GF-D8 (cell line): ENCODE measurements at places on chromosomes 16 and 17.

DNA sequence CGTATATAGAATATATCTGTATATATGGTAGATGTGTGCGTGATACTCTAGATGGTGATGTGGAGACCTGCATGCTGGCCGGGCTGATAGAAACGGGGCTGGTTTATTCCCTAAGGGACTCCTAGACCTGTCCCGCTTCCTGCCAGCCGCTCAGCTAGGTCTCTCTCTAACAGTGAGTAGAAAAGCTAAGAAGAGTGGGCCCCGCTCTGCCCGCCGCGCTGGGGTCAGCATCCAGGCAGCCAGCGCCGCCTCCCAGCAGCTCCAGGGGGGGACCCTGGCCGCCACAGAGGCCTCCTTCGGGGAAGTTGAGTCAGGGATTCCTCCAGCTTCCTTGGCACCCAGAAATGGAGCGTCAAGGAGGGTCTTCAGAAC is 9.4 kb downstream of the CYGB start:
- DNase-seq = no peak

GRCh38 chr17:74522381-74523105 is 8.7 kb downstream of the CD300LB start:
- DNase-seq = no peak

DNA sequence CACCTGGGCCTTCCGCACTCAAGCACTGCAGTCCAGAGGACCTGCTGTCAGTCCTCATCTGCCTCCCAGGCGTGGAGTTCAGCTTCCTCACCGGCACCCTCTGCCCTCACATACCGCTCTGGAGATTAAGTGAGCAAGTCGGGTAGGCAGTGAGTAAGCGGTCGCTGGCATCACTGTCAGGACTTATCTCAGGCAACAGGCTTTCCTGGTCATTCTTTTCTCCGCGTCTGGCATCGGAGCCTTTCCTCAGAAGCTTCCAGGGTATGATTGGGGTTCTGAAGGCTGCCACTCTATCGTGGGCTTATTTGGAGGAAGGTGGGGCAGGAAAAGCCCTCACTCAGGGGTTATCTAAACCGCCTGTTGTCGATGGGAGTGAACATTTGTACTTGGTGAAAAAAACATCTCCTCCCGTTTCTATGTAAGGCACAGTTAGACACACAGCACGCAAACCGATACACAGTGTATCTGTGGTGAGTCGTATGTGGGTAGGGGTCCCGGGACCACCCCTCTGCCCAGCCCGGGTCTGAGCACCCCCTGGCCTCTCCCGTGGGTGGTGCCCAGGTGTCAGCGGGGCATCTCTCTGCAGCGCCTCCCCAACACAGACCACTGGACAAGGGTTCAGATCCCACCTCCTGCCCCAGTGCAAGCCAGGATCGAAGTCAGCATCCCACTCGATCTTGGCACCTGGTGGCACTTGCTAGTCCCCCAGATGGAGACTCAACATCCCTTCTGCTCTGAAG is 92.5 kb upstream of the PLCG2 start:
- no peak for DNase-seq

DNA sequence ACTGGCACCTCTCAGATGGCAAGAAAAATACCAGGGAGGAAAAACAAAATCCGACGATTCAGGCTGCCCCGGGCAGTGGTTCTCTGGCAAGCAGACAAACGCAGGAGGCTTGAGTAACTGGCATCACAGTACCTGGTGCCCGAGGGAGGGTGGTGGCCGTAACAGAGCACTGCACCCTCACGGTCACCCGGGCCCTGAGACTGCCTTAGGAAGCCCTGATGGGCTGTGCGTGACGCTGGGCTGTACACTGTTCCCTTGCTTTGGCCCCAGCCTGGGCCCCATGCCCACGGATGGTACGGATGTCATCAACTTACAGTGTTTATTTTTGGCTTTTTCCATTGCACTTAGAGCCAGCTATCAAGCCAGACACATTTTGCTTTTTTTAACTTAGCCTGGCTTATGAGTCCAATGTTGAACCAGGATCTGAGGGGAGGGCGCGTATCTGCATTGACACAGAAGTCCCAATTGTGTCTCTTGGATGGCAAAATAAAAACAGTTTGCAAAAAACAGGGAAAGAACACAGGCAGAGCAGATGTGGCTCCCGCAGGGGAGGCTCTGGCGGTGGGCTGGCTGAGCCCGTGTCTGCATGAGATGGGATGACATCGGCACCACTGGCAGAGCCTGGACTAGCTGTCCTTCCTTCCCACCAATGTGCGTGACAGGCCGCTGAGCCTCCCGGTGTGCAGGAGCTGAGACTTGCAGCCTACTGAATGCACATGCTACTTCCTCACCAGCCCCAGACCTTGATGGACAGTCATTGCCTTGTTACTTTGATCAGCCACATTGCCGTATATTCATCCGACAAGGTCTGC is 287.7 kb downstream of the FOXL1 start:
- no peak for DNase-seq

- no peak for DNase-seq
These were observed 209.3 kb downstream of the FTO start for GRCh38 chr16:53913099-53913870.

GRCh38 chr17:73984941-73985340 is 218.5 kb upstream of the RPL38 start:
- DNase-seq = no peak

- DNase-seq = peak; percentile 30
These were observed 584 bp upstream of the STAT5B start for GRCh38 chr17:42276609-42277341.

DNA sequence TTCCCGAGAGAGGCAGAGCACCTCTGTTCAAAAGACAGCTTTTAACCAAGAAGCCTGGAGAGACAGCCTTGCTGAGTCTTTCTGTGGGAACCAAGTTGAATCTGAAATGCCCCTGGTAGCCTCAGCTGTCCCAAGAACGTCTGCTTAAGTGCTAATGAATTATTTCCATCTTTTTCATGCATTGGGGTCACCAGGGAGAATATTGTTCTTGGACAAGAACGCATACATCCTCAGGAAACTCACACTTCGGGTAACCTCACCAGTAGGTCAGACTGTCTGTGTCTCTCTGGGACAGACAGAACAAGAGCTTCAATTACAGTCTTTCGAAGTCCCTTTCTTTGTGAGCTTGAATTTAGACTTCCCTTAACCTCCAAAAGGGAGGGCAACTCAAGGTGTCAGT is 134.6 kb upstream of the ADAMTS18 start:
- DNase-seq = no peak

DNA sequence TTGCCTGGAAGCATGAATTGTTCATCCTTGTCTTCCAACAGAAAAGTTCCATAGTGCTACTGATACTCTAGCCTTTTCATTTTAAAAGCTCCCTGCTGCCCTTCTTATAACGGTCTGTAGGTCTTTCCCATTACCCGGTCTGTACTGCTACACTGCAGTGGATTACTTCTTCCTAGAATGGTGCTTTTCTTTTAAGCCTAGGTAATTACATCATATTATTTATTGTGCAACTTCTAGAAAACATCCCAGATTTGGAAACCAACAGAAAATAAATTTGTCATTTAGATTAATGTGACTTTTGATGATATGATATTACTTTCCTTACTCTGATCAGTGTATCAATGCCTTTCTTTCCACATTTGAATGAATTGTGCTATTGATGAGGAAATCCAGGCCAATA is 199.4 kb downstream of the TANC2 start:
- DNase-seq = no peak

- no peak for DNase-seq
These were observed 293.8 kb downstream of the FOXL1 start for GRCh38 chr16:86872131-86872530.

GRCh38 chr16:54633943-54634362 is 296.7 kb upstream of the IRX5 start:
- DNase-seq = no peak

- DNase-seq = no peak
These were observed 15.2 kb downstream of the ADAD2 start for GRCh38 chr16:84205976-84206691.

GRCh38 chr16:85584267-85584666 is 28.9 kb upstream of the GSE1 start:
- no peak for DNase-seq

- DNase-seq = no peak
These were observed 56.7 kb downstream of the ZFHX3 start for GRCh38 chr16:72991211-72991610.

- DNase-seq = peak; percentile 9
These were observed 78.4 kb downstream of the ABCC1 start for GRCh38 chr16:16027728-16028310.

GRCh38 chr17:57422574-57423164 is 166.3 kb downstream of the MSI2 start:
- DNase-seq = no peak

DNA sequence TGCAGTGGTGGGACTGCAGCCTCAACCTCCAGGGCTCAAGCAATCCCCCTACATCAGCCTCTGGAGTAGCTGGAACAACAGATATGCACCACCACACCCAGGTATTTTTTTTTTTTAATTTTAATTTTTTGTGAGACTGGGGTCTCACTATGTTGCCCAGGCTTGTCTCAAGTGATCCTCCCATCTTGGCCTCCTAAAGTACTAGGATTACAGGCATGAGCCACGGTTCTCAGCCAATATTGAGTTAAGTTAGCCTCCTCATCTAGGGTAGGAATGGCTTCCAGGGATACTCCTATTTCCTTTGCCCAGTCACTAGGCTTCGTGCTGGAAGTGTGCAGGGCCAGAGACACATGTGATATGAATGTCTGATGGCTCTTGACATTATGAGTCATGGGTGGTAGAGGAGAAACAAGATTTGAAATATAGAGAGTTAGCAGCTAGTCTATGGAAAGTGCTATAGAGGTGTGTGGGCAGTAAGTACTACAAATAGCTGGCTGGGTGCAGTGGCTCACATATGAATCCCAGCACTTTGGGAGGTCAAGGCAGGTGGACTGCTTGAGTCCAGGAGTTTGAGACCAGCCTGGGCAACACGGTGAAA is 8.0 kb upstream of the HES7 start:
- no peak for DNase-seq

DNA sequence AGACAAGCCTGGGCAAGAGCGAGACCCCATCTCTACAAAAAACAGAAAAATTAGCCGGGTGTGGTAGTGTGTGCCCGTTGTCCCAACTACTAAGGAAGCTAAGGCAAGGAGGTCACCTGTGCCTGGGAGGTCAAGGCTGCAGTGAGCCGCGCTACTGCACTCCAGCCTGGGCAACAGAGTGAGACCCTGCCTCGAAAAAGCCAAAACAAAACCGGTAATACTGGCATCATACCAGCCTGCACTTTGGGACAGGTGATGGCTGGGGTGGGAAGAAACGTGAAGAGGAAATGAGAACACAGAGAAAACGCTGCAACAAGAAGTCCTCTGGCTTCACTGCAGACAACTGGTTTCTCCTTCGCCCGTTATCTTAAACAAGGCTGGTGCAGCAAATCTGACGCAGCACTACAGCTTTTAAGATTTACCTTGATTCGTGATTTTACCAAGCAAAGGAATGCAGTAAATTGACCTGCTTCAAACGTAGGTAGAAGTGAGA is 725 bp upstream of the CASC3 start:
- no peak for DNase-seq

GRCh38 chr16:50323335-50324011 is 45.3 kb downstream of the BRD7 start:
- DNase-seq = peak; percentile 3

GRCh38 chr17:80946449-80946848 is 45.2 kb upstream of the CHMP6 start:
- DNase-seq = no peak

DNA sequence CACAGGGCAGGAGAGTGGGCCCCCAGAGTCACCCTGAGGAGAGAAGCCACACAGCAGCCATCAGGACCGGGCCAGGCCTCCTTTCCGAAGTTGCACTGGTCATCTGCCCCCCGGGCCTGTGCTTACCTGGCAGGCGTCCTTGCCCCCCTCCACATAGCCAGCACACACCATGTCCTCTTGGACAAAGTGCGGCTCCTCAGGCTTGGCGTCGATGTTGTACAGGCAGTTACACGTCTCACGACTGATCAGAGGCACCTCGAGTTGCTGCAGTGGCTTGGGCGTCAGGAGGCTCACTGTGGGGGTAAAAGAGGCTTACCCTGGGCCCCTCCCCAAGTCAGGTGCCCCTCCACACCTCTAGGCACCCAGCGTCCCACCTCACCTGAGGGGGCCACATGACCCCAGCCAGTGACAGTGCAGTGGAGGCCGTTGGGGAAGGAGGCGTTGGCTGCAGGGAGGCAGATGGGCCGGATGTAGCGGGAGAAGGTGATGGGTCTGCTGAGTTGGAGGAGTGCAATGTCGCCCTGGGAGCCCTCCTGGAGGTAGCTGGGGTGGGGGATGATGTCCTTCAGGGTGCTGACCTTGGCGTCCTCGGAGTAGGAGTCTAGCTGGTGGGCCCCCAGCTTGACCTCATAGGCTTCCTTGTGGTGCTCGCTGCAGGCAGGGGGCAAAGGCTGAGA is 3.1 kb downstream of the PRSS8 start:
- DNase-seq = no peak

DNA sequence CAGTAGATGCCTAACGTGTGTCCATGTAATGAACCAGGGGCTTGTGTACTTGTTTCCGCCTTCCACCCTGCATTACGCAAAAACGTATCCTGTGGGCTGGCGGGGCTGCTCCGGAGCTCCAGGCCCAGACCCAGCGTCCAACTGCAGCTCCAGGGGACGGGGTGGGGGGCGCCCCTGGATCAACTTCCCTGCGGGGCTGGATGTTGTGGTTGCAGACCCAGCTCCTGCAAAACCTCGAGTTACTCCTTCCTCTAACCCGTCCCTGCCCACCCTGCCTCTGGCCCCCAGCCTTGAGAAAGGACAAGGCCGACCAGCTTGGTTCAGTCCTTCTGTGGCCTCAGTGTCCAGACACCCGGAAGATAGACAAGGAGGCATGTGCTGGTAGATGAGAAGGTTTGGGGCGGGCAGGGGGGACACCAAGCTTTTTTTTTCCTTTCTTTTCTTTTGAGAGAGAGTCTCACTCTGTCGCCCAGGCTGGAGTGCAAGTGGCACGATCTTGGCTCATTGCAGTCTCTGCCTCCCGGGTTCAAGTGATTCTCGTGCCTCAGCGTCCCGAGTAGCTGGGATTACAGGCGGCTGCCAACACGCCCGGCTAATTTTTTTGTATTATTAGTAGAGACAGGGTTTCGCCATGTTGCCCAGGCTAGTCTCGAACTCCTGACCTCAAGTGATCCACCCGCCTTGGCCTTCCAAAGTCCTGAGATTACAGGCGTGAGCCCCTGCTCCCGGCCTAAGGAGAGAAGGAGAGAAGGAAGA is 731 bp upstream of the EXOC7 start:
- DNase-seq = peak; percentile 67

- no peak for DNase-seq
These were observed 8.8 kb downstream of the CEP131 start for GRCh38 chr17:81213978-81214377.

DNA sequence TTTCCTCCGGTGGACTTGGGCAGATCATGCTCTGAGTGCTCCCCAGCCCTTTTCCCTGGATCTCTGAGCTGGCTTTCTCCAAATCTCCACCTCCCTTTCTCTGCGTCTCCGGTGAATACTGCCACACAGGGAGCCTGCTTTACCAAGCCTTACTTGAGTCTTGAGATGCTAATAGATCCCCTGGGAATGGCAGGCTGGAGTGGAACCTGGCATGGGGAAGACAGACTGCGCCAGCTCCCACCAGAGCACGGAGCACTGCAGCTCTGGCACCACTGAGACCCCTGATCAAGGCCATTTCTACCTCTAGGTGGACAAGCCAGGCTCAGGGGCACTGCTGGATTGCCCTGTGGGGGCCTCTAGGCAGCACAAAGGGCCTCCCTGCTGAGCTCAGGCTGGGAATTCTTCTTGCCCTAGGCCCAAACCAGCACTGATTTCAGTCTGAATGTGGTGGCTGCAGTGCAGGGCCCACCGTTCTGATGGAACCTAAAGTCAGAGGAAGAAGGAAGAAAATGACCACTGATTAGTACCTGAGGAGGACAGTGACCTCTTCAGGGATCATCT is 74.3 kb upstream of the CRHR1 start:
- DNase-seq = no peak
